ENCODE measurements at places on chromosomes 5 and 9. TPM values are rescaled to one million over a fixed set of nuclear protein-coding genes. Genes with fewer than 3 reads are reported as not detected.

GRCh38 chr5:132467287-132467984 is 23.1 kb downstream of the IRF1 start:
- no peak for DNase-seq

GRCh38 chr9:35116539-35116897 is 856 bp upstream of the ATOSB start:
- DNase-seq: no peak

DNA sequence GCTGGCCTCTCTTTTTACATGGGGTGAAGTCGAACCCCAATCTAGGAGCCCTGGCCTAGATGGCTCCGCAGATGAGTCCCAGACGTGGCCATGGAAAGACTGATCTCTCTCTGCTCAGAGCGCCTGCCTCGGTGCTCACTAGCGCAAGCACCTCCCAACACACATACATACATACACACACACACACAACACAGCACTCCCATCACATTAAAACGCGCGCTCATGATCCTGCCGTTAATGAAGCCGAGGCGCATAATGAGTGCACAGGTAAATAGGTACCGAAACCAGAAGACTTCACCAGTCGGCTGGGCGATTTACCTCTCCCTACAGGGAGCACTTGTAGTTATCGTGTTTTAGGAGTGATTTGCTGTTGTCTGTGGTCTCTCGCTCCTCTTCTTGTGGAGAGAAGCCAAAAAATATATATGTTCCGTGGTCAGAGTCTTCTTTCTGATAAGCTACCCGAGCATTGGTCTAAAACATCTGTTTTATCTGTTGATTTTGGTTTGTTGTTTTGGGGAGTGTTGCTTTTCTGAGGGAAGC is 207.7 kb downstream of the MEF2C start:
- no peak for DNase-seq

DNA sequence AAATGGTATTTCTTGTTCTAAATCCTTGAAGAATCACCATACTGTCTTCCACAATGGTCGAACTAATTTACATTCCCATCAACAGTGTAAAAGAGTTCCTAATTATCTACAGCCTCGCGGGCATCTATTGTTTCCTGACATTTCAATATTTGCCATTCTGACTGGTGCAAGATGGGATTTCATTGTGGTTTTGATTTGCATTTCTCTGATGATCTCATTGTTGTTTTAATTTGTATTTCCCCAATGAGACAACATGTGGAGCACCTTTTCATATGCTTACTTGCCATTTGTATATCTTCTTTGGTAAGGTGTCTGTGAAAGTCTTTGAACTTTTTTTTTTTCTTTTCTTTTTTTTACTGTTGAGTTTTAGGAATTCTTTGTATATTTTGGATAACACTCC is 473.6 kb downstream of the KCTD16 start:
- no peak for DNase-seq

GRCh38 chr5:91424638-91425436 is 41.7 kb upstream of the ARRDC3 start:
- no peak for DNase-seq

- peak; percentile 97 for DNase-seq
Observed at GRCh38 chr9:122940749-122941581, at the start of gene RABGAP1. Gene RABGAP1 (plus strand): TSS chr9:122941020. CDS start chr9:122957060, 16,040 bp downstream.

- DNase-seq: no peak
Observed at GRCh38 chr9:99607842-99608448, 213.7 kb upstream of the NR4A3 start.

DNA sequence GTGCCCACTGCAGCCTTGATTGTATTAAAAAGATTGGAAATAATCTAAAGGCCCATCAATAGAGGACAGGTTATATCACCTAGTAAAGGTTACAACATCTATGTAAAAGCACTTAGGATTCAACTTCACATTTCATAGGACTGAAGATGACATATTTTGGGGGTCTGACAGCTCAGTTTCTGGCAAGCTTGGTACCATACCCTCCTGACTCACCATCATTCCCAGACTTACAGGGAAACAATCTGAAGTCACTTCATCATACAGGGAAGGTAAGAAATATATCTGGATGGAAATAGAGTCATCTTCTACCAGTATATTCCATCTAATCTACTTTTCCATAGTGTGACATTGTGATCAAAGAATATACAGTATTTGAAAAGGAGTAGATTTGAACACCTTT is 28.8 kb upstream of the DAB2 start:
- no peak for DNase-seq

DNA sequence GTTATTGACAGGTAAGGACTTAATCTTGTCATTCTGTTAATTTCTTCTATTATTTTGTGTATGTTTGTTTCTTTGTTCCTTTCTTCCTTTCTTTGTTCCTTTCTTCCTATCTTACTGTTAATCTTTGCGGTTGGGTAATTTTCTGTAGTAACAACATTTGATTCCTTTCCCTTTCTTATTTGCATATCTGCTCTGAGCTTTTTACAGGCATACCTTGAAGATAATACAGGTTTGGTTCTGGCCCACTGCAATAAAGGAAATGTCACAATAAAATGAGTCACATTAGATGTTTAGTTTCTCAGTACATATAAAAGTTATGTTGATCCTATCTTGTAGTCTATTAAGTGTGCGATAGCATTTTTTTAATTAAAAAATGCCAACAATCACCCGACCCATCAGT is 440.7 kb downstream of the NFIB start:
- no peak for DNase-seq

GRCh38 chr5:172690258-172691075 is 49.4 kb downstream of the NEURL1B start:
- no peak for DNase-seq

- DNase-seq: no peak
Observed at GRCh38 chr9:123712399-123712798, 217.5 kb downstream of the DENND1A start.

DNA sequence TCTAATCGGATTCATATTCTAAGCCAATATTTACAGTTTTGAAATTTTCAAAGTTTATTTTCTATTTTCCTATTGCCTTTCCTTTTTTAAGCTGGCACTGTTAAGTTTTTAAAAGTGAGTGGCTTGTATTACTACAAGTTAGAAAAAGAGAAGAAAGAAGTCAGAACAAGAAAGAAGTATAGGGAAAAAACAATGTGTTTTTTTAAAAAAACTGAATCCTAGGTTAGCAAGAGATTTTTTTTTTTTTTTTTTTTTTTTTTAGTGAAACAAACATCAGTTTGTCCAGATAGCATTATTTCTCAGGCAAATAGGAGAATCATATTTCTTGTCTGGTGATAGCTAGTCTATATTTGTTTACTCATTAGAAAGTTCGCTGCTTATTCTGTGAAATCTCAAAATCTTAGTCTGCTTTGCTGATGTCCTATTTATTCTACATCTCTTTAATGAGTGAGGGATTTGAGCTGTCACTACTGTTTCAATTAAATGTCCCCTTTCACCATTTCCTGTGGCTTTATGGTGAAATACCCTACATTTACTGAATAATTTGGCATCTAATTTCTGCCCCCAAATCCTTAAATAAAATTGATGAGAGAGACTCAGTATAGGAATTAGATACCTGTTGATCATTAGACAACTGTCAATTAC is 19.1 kb upstream of the LMNB1 start:
- DNase-seq: no peak

DNA sequence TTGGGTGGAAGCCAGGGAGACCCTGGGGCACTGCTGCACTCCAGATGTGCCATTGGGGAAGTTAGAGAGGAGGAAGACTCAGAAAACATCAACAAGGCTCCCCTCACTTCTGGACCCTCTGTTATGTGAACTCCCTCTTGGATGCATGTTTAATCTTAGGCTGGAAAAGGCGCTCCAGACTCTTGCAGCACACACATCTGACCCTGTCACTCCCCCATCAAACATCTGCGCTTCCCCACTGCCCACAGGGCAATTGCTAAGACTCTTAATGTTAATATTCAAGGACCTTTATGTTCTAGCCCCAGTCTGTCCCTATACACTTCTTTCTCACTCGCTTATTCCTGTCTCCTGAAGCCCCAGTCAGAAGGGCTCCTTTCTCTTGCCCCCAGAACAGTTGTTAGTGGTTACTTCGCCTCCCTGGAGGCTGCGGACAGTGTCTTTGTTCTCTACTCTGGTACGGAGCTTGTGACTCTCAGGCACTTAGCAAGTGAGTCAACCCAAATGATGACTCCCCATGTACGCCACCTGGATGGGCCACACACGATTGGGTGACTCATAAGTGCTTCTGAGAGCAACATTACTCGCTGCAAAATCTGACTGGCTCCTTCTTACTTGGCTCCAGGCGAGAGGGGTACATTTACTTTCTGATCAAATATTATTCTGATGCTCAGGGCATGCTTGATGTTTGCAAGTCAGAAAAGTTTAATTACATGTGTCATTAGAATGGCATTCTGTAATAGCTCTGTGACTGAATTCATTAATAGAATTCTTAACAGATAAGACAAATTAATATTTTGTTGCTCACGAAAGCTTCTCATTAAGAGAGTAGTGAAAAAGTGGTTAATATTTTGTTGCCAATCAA is 193.6 kb downstream of the HSPA4 start:
- DNase-seq: no peak

DNA sequence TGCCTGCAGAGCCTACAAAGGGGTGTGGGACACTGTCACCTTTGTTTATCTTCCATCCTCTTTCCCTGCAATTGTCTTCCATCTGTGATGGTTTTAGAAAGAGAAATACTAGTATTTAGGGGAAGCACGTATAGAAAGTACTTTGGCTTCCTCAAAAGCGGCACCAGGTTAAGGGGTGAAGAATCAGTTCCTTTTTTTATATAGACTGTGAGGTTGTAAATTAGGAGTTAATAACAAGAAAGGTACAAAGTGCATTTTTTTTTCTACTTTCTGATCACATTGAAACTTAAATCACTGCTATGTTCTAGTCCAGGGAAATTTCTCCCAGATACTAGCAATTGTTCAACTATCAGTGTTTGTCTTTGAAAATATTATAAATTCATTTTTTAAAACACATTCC is 219.3 kb downstream of the CEMIP2 start:
- DNase-seq: no peak

The GPR151 gene
- total RNA-seq: not detected

The CCT5 gene
- total RNA-seq: 66.1 TPM

The GRXCR2 gene
- total RNA-seq: not detected

All from ascending aorta (tissue), 2 donors.